ENCODE measurements at places on chromosomes 13 and 19.

DNA sequence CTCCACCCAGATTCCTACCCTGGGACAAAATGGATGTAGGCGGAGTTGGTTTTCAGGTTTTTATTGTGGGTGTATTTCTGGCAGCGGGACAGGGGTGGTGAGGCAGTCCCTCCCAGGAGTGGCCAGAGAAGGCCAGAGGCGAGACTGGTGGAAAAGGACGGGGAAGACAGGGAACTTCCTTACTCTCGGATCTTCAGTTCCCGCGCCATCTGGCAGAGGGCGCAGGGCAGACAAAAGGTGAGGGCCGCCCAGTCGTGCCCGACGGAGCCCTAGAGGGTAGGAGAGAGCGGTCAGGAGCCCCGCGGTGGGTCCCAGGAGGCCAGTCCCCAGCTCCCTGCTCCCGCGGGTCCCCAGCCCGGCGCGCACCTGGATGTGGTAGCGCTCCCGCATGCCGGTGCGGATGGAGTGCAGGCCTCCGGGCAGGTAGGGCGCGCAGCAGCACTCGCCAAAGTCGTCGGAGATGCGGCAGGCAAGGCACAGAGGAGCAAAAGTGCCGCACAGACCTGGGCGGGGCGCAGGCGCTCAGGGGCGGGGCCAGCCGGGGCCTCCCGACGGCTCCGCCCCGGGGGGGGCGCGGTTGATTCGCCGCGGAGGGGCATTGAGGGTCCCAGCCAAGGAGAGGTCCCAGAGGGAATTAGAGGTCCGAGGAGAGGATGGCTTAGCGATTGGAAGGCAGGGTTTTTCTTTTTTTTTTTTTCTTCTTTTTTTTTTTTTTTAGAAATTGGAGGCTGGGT, 3.0 kb downstream of the CNFN start:
- no peak for DNase-seq

GRCh38 chr19:34985249-34986022, 14.7 kb upstream of the GRAMD1A start:
- DNase-seq = no peak

DNA sequence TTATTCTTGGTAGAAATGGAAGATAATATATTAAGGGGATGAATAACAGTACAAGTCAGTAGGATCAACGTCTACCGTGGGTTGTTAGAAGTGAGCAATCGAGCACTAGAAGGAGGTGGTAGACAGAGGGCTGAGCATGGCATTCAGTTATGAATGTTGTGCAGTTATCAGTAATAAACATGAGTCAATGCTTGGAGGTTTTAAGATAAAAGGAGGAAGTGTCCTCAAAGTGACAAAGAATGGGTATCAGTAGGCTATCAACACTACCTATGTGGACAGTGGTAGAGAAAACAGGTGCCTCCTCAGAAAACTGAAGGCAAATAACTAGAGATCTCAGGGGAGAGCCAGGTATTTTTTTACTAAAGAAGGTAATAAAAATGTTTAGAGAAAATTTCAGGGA, 1607.0 kb downstream of the PCDH9 start:
- DNase-seq = no peak

- no peak for DNase-seq
Observed at GRCh38 chr19:43699506-43700394, 16.1 kb upstream of the IRGC start.

GRCh38 chr13:29817604-29818378, 32.6 kb downstream of the UBL3 start:
- DNase-seq = peak; percentile 7

DNA sequence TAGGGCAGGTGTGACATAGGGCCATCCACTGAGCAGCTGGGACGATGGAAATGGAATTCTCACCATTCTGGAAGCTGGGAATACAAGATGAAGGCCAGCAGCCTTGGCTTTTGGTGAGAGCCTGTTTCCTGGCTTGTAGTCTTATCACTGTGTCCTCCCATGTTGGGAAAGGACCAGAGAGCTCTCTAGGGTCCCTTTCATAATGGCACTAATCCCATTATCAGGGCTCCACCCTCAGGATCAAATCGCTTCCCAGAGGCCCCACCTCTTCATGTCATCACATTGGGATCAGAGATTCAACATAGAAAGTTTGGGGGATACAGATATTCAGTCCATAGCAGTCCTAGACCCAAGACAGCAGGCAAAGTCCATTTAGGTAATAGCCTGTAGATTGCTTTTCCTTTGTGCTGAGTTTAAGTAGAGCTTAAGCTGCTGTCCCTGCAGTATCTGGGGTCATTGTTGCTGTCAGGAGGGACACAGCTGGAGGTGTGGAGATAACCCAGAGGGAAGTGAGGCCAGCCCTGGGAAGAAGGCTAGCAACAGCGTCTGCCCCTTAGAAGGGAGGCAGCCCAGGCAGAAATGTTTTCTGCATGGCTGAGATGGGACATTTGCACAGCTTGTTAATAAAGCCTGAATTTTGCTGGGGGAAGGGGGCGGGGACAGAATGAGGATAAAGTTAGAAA, 136.5 kb upstream of the GPR12 start:
- DNase-seq = no peak

DNA sequence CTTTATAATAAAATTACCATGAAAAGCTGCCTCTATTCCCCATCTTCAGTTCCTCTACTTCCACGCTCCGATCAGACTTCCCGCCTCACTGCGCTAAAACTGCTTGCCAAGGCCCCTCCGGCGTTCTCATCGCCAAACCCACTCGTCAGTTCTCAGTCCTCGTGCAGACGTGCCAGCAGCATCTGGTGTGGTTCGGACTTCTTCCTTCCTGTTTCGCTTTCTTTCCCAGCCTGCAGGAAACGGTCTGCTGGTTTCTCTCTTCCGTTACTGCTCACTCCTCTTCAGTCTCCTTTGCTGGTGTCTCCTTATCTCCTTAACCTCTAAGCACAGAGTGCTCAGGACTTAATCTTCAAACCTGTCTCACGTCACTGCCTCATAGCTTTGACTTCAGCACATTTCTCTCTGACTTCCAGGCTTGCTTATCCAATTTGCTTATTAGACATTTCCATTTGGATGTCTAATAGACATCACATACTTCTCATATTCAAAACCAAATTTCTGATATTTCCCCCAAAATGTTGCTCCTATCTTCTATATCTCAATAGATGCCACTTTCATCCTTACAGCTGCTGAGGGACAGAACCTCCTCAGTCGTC, 40.3 kb downstream of the RCBTB2 start:
- no peak for DNase-seq

GRCh38 chr19:57466489-57466888, 9.5 kb upstream of the VN1R1 start:
- no peak for DNase-seq

DNA sequence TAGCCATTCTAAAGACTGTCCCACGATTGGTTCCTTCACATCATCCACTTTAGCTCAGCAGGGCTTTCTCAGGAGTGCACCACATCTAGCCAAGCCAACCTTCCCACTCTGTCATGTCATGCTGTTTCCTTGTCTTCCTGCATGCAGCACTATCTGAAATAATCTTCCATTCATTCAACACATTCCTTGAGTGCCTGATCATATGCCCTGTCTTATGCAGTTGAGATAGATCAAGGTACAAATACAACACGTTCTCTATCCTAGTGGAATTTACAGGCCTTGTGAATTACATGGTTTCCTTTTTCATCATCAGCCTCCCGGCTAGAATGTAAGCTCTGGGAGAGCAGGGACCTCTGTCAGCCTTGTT, 6.8 kb upstream of the MRPS31 start:
- no peak for DNase-seq

DNA sequence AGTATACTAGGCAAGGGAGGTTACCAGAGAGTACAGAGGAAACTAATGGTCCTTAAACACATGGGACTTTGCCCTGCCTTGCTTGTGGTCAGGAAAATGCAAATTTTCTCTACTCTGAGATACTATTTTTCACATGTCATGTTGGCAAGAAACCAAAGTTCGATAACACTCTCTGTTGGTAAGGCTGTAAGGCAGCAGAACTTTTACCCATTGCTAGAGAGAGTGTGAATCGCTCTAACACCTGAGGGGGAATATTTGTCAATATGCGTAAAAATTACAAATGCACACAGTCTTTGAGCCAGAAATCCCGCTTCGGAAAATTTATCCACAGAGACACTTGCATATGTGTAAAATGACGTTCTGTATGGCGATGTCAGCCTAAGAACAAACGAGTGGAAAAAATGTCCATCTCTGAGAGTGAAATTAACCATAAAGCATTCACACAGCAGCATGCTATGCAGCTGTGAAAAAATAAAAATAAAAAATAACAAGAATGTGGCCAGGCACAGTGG, 9.5 kb upstream of the RFX1 start:
- peak; percentile 55 for DNase-seq

- no peak for DNase-seq
Observed at GRCh38 chr13:59774491-59774971, 389.2 kb downstream of the DIAPH3 start.

GRCh38 chr13:73879346-73880015, 254.7 kb downstream of the KLF12 start:
- DNase-seq = no peak

DNA sequence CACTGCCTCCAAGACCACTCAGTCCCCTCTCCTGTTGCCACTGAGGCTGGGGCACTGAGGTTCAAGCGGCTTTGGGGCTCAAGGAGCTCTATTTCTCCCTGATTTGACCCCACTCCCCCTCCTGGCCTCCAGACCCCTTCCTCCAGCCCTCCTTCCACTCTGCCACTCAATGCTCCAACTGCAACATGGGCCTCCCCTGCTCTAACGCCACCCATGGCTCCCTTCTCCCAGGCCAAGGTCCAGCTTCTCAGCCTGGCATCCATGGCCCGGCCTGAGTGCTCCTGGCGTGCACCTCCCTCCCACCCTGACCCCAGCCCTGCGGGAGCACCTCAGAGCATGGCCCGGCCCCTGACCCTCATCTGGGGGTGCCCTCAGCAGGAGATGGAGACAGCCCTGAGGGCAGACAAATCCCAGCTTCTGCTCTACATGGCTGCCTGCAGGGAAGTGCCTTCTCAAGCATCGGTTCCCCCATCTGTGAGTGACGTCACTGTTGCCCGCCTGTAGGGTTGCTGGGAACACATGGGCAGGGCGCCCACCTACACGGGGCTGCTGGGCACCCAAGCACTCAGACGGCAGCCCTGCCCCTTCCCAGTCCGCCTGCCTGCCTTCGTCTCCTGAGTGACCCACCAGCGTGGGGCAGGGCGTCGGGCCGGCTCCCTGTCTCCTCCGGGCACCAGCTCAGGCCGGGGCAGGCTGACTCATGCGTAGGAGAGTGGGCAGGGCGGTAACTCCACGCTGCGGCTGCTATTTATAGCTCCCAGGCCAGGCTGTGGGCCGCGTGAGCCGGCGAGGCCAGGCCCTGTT, 1.6 kb upstream of the DIRAS1 start:
- DNase-seq = no peak

GRCh38 chr13:113922412-113923118, 51.3 kb downstream of the C13orf46 start:
- no peak for DNase-seq

DNA sequence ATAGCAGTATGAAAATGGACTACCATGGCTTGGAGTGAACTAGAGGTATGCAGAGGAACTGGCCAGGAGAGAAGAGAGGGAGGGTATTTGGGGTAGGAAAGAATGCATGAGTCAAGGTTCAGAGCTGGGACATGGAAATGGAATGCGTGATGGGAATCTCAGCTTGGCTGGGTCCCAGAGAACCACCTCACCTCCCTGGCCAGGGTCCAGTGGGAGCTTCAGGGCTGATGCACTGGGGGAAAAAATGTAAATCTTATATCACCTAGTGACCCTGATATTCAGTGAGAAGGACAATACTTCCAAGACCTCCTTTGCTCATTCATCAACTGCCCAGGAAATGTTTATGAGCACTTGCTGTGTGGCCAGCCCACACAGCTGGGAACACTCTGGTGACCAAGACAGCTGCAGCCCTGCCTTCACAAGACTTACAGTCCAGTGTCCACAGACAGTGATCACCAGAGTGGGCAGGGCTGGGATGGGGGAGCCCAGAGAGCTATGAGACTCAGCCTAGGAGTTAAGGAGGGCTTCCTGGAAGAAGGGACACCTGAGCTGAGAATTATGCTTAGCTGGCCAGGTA, 12.8 kb downstream of the IGSF23 start:
- DNase-seq = no peak

DNA sequence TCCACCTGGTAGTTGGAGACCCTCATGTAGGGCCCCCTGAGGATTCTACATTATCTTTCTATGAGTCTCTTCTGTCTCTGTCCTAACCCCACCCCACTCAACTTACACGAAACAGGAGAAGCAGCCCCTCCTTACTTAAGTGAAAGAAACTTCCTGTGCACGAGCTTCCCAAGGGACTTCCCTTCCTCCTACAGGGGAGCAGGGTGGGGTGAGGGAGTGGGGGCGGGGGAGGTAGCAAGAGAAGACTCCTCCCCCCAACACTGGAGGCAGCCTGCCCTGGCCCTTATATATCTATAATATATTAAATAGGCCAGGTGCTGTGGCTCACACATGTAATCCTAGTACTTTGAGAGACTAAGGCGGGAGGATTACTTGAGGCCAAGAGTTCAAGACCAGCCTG, 5.5 kb upstream of the PDE4C start:
- DNase-seq = no peak

DNA sequence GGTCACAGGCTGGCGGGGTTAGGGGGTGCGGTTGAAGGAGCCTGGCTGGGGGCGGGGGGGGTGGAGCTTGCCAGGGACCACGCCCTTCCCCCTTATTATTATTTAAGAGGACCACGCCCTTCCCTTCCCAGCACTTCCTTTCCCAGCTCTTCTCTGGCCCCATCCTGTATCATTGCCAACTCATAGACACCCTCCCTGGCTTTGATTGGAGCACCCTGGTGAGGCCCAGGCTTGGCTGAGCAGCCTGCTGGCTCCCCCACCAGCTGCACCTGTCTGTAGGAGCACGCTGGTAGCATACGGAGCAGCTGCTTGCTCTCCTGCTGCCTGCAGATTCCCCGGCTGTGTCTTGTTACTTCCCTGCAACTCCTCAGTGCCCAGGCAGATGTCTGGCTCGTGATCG, 62.5 kb upstream of the PDX1 start:
- DNase-seq = no peak

DNA sequence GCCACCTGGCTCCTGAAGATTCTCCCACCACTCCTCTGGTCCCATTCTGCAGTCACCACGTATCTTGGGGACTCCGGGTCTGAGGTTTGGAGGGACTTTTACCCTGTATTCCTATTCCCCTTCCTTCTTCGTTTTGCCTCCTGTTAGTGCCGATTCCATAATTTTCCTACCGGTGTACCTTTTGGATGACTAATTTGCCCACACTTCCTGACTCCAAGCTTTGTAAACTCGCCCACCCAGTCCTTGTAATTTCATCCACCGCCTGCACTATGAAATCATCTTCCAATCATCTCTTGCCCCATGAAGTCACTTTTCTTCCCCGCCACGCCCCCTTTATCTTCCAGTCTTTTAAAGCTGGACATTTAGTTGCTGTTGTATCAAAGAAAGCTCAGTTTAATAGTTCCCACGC, 572 bp downstream of the UCHL3 start:
- no peak for DNase-seq
